ENCODE measurements at places on chromosomes 6 and 20.

GRCh38 chr6:75263401-75263750 is 19.8 kb upstream of the COX7A2 start:
- no peak for DNase-seq

- no peak for DNase-seq
Measured at GRCh38 chr20:21918398-21918797, 212.9 kb downstream of the PAX1 start.

GRCh38 chr6:169371344-169372127 is 117.9 kb upstream of the THBS2 start:
- no peak for DNase-seq

DNA sequence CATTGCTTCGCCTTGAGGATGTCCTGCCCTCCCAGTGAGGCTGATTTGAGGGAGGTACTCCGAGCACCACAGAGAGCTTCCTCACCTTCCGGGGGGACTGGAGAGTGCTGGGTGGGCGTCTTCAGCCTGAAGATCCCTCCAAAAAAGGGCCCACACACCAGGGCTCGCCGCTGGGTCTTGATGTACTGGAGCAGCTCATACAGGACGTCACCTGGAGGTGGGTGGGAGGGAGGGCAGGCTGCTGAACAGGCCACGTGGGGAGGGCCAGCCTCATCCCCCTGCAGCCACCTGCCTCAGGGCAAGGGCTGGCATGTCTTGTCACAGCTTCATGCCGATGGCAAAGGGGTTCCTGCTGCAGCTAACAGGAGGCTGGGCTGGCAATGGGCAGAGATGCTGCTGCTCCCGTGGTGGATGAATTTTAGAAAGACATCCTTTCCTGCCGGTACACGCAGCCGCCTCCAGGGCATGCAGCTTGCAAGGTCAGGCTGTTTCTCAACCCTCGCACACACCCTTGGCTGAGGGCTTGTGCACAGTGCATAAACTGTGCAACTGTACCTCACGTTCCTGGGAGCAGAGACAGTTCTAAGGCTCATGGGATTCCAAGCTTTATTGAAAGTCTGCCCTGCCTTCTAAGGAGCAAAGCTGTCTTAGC is 14.0 kb downstream of the ETV7 start:
- DNase-seq, result no peak

GRCh38 chr20:11119573-11119972 is 445.8 kb upstream of the JAG1 start:
- DNase-seq, result no peak

GRCh38 chr6:112203577-112204349 is 50.6 kb downstream of the LAMA4 start:
- no peak for DNase-seq

- DNase-seq, result no peak
Measured at GRCh38 chr20:25252686-25253421, 5.0 kb downstream of the PYGB start.

- no peak for DNase-seq
Measured at GRCh38 chr6:21823371-21823770, 229.8 kb downstream of the SOX4 start.

GRCh38 chr6:11356404-11357155 is 124.1 kb upstream of the NEDD9 start:
- DNase-seq, result peak; percentile 31

GRCh38 chr6:143525356-143525755 is 13.8 kb upstream of the FUCA2 start:
- no peak for DNase-seq

GRCh38 chr6:69456086-69456485 is 340.7 kb downstream of the LMBRD1 start:
- DNase-seq, result no peak

DNA sequence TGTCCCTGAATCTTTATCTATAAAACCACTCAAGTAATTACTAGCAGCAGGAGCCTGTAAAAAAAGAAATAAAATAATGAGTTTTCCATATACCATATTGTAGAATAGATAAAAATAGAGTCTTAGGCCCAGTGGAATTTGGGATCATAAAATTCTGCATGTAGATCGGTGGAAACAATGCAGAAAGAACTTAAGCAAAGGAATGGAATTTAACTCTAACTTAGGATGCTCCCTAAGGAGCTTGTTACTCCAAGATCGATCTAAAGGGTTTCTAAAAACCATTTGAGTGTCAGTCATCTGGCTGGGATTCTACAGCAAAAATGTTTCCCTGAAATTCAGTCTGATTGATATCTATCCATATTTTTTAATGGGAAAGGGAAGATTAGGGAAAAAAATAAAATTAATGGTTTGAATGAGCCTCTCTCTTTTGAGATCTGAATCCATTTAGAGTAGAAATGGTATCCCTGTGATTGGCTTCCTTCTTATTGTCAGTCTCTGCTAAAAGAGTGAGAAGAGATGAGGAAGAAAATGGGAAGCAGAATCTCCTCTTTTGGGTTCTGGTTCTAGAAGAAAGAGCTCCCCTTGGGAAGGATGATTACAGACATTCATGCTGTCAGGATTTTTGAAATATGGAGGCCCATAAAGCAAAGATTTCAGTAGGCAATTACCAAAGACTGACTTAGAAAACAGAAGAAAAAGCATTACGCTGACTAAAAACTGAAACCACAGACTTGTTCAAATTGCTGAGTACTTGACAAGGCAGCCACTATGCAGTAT is 564.3 kb upstream of the MARCKS start:
- DNase-seq, result no peak

DNA sequence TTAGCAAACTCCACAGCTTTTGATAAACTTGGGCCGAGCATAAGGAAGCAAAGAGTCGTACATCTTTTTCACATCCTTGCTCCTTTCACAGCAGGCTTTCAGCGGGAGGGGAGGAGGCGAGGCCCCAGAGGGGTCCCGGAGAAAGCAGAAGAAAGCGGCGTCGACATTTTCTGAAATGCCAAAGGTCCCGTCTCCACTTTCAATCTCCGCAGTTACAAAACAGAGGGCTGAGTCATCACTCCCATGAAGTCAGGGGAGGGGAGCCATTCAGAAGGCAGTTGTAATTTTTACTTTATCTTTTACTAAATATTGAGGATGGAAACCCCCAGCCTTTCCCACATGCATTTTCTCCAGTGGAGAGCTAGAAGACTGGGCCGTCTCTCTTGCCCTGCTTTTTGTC is 174.2 kb upstream of the THBS2 start:
- no peak for DNase-seq

DNA sequence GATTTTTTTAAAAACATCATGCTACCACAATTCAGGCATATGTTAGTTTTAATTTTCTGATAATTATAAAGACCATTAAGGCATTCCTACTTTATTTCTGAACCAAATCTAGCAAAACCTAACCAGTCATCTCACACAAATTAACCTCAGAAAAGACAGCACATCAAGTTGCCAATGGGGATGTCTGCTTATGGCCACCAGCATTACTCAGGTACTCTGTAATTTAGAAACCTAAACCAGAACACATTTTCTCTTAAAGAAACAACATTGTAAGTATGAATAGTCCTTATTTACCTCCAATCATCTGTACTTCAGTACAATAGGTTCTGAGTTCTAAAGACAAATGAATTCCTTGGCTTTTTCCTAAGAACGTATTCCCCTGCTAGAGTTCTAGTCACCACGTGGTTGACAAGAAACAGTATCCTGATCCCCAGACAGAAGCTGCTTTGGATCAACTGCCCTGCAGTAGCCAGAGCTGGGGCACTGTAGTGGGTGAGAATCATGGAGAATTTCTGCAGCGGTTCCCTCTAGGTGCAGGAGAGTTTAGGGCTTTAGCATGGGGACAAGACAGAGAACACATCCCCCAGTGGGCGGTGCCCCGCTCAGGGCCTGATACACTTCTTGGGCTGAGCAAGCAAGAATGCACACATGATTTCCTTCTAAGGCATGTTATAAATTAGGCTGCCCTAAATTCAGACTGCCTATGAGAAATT is 15.4 kb downstream of the GCLC start:
- no peak for DNase-seq

- no peak for DNase-seq
Measured at GRCh38 chr20:32343439-32343838, 14.7 kb upstream of the ASXL1 start.

GRCh38 chr6:160253714-160254113 is 4.9 kb downstream of the SLC22A2 start:
- DNase-seq, result no peak

DNA sequence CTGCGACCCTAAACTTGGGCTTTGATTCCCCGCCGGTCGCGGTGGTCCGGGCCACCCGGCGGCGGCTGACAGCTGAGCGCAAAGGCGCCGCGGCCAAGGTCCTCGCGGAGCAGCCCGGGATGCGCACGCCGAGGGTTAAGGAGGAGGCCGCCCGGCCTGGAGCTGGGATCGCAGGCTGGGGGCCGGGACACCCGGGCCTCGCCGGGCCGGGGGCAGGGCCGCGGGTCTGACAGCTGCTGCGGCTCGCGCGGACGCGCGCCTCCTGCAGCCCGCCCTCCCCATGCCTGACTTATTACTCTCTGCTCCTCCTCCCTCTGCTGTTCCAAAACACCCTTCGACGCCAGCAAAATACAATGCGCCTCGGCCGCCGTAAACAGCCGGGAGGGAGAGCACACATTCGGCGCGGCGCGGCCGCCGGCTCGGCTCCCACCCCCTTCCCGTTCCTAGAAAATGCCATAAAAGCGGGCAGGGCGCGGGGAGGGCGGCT is 746 bp downstream of the BACH2 start:
- DNase-seq, result peak; percentile 84

GRCh38 chr6:142009647-142010046 is 123.1 kb upstream of the GJE1 start:
- DNase-seq, result no peak

- no peak for DNase-seq
Measured at GRCh38 chr20:2000285-2000684, 6.4 kb upstream of the PDYN start.

DNA sequence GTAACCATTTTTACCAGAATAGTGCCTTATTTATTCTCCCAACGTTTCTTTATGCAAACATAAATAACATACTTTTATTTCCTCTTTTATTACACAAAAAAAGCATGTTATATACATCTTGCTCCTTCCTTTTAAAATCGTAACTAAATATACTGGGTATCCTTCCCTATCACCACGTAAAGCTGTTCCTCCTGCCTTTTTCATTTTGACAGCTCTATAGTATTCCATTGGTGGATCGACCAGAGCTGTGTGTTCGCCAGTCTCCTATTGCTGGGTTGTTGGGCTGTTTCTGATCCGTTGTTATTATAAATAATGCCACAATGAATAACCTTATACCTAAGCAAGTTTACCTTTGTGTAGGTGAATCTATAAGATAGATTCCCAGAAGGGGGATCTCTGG is 46.9 kb upstream of the DDR1 start:
- DNase-seq, result no peak

GRCh38 chr6:102126488-102126887 is 733.0 kb downstream of the GRIK2 start:
- no peak for DNase-seq

DNA sequence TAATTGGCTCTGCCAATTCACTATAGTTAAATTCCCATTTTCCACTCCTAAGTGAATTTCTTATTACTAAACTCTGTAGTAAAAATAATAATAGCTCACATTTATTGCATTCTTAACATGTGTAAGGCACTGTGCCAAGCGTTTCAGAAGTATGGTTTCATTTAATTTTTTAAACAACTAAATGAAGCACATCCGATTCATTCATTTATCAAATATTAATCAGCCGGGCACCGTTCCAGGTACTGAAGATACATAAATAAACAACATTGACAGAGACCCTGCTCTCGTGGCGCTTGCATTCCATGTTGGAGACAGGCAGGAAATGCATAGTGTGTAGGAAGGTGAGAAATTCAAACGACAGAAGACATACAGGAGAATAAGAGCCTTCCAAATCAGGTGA is 423.2 kb upstream of the JARID2 start:
- no peak for DNase-seq

DNA sequence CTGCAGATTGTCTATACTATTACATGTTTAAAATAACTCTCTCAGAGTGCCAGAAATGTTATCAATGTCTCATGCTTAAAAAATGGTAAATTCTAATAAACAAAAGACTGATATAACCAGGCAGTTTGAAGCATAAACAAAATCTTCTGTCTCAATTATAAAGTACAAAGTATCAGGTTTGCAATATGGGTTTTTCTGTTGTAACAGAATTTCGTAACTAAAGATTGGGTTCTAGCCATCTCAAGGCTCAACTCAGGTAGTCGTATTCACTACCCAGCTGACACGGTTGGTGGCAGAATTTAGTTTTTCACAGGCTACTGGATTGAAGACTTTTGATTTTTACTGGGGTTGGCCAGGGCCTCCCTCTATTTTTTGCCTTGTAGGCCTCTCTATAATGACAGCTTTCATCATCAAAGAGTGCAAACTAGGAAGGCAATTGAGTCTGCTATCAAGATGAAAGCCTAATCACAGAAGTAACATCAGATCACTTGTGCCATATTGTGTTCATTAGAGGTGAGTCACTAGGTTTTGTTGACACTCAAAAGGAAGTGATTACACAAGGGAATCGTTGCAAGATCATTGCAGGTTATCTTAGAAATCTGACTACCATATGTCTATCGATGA is 3.6 kb downstream of the CYP39A1 start:
- no peak for DNase-seq

DNA sequence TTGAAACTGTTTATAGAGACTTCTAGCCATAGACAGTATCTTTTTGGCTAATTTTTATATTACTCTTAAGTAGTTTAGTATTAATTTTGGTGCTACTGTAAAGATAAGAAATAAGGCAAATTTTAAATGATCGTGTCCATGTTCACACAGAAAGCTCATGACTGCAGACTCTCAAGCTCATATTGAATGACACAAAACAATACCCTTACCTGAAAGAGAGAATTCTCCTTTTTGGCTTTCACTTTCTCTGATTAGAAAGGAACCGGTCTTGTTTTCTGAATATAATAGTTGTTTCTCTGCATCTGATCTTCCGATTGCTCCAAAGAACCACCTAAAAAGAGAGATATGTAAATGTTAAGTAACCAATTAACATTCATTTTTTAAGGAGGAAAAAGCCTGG is 57.0 kb downstream of the FRK start:
- DNase-seq, result no peak

DNA sequence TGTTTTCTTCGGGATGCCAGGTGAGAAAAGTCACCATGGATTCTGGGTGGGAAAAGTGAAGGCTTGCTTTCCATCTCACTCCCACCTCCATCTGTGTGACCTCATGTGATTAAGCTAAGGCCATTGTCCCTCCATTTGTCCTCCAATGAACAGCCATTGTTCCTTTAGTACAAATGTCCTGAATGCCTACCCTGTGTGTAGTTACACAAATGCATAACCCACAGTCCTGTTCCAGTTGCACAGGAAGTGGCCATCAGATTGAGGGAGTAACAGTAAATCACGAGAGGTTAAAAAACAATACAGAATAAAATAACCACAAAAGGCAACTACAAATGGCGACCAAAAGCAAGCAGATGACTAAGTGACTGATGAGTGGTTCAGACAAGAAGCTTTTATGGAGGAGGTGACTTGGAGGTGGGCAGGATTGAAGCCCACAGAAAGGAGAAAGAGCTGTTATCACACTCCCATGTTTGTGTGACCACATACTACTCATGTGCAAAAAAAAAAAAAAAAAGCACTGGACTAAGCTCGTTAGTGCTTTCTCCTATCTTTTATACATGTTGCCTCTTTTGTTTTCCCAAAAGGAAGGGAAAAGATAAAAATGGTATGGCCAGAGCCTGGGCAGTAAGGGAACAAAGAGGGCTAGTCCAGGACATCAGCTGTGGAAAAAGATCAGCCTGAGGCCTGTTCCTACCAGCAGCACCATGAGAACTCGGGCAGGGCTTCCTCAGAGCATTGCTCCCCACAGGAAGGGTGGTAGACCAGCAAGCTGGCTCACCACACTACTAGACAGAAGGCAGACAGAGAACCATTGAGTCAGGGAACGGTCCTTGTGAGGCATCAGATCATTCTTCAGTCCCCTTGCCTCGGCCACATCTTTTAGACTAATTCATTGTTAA is 111.0 kb downstream of the TFAP2A start:
- DNase-seq, result no peak

GRCh38 chr20:25464501-25465242 is 57.2 kb downstream of the GINS1 start:
- DNase-seq, result no peak
